ENCODE measurements at places on chromosomes 12 and 14. TPM values are rescaled to one million over a fixed set of nuclear protein-coding genes. Genes with fewer than 3 reads are reported as not detected.

The C1S gene
- total RNA-seq = 0.56 TPM

The IFI27L2 gene
- total RNA-seq = 24.7 TPM

DNA sequence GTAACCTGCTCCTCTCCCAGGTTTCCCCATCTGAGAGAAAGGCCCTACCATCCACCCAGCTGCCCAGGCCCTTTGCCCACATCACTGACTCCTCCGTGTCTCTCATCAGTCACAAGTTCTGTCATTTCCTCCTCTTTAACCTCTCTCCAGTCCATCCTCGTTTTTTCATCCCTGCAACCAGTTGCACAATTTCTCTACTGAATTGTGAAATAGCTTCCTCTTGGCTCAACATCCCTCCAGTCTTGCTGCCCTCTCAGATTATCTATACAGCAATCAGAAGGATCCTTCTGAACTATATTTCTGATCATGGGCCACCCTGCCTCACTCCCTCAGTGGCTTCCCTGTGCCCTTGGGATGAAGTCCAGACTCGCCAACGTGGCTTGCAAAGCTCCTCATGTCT, 6.8 kb downstream of the FAM161B start:
- no peaks in the 10 kb centered on the region for H3K4me1 ChIP-seq
- no peak overlapping the region for H3K27ac ChIP-seq
- DNase-seq = no peak
- H3K27me3 ChIP-seq = no peaks in the 10 kb centered on the region
- no peak overlapping the region for H3K4me3 ChIP-seq

- H3K4me1 ChIP-seq = peaks cover 20% of the 10 kb centered on the region
- H3K4me3 ChIP-seq = no peak overlapping the region
- H3K27me3 ChIP-seq = no peaks in the 10 kb centered on the region
- H3K27ac ChIP-seq = no peak overlapping the region
- H3K36me3 ChIP-seq = no peaks in the 10 kb centered on the region
Measured at GRCh38 chr14:58701604-58702003, 63.8 kb downstream of the DACT1 start.

DNA sequence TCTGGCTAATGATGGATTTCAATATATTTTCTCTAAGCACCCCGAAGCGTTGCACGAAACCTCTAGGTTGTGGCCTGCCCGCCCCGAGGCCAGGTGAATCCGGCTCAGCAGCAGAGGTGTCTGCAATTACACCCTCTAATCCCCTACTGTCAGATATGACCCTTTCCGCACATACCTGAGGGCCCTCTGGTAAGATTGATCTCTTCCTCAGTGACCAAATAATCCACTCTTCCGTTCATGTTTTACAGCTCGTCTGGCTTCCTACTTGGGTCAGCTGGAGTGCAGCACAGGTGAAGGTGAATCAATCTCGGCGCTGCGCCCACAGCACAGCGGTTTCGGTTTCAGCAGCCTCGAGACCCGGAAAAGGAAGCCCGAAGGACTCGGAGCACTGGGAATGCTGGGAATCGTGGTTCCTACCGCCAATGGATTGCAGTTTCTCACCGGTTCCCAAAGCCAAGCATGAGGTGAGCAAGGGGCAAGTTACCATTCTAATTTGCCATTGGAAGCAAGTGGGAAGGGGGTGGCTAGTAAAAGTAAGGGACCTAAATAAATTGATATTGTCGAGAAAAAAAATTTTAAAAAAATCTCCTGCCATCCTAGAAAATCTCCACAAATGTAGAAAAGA, at the start of gene SYNJ2BP:
SYNJ2BP (minus strand) TSS at position 366 of the 625 bp plus-strand sequence; CDS start at position 239, 127 bp downstream.
- H3K27me3 ChIP-seq = no peaks in the 10 kb centered on the region
- H3K4me1 ChIP-seq = peaks cover 8% of the 10 kb centered on the region
- no peak within 1 kb of the TSS for H3K27ac ChIP-seq
- H3K4me3 ChIP-seq = peak within 1 kb of the TSS; percentile 84

The NXPH4 gene
- total RNA-seq = not detected

The NDRG2 gene
- total RNA-seq = 1.3 TPM

GRCh38 chr12:64610079-64610659, at the start of gene RASSF3:
TSS of gene RASSF3 (plus strand) at chr12:64610495. CDS start at chr12:64610633, 138 bp downstream.
- H3K4me1 ChIP-seq = peaks cover 11% of the 10 kb centered on the region
- no peaks in the 10 kb centered on the region for H3K36me3 ChIP-seq
- peak within 1 kb of the TSS; percentile 93 for H3K27ac ChIP-seq
- DNase-seq = peak; percentile 90

GRCh38 chr12:2374092-2374906, 321.5 kb downstream of the CACNA1C start:
- DNase-seq = no peak
- no peaks in the 10 kb centered on the region for H3K27me3 ChIP-seq
- no peak overlapping the region for H3K27ac ChIP-seq
- H3K4me3 ChIP-seq = no peak overlapping the region
- H3K4me1 ChIP-seq = peaks cover 11% of the 10 kb centered on the region

DNA sequence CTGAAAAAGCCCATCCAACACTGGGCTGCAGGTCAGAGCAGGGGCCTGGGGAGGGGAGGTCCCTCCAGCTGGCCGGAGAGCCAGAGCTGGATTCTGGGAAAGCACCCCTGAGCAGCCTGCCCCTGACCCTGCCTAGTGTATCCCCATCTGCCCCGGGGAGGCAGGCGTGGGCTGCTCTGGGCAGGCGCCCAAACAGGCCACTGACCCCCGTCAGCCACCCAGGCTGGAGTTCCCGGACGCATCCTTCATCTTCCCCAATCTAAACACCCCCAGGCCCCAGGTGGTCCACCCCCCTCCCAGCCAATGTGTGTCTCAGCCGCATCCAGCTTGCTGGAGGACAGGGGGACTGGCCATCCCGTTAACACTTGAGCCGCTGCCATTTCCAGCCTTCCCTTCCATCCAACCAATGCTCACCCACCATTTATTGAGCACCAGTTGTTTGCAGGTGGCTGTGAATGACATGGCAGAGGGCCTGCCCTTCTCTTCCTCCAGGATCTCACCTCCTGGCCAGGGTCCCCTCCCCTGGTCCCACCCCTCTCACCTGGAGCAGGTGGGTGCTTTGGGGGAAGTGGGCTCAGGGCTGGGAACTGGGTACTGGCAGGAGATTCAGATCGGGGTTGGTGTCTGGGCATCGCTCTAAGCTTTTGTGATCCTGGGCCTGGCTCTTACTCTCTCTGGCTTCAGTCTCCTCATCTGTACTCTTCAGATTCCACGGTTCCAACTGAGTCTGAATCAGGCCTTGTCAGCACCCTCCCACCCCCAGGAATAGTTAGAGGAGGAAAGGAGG, 743 bp upstream of the DTX1 start:
- no peaks in the 10 kb centered on the region for H3K36me3 ChIP-seq
- H3K4me1 ChIP-seq = peaks cover 6% of the 10 kb centered on the region
- H3K27ac ChIP-seq = no peak overlapping the region

- no peak overlapping the region for H3K4me3 ChIP-seq
- H3K36me3 ChIP-seq = no peaks in the 10 kb centered on the region
- H3K27ac ChIP-seq = no peak overlapping the region
- no peaks in the 10 kb centered on the region for H3K4me1 ChIP-seq
Measured at GRCh38 chr12:47247418-47247817, 167.7 kb upstream of the AMIGO2 start.

DNA sequence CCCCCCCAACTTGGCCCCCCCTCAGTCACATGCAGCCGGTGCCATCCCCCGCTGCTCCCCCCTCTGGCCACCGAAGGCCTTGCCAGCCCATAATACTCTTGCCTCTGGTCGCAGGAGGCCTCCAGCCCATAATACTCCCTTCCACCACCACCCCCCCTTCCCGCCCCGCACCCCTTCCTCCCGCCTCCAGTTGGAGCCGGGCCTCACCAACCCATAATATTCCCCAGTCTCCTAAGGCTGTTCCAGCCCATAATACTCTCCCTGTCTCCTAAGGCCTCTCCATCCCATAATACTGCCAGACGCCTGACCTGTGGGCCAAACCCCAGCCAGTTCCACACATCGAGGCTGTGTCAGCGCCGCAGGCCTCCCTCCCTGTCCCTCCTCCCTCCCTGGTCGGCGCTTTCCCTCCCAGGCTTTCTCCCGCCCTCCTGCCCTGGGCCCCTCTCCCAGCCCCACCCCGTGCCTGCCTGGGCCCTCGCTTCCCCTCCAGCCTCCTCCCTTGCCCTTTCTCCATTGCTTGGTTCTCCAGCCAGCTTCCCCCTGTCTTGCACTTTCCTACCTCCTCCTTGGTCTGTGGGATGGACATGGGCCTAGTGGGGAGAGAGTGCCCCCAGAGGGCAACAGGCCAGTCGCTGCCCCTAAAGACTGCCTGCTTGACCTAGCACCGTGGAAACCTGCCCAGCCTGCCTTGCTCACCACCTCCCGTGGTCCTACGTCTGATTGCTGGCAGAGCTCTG, 6.8 kb upstream of the CHD4 start:
- H3K4me3 ChIP-seq = no peak overlapping the region
- peak; percentile 96 for DNase-seq
- H3K36me3 ChIP-seq = no peaks in the 10 kb centered on the region
- H3K27ac ChIP-seq = peak overlapping the region; percentile 77

The SLC6A15 gene
- total RNA-seq = 15.1 TPM

DNA sequence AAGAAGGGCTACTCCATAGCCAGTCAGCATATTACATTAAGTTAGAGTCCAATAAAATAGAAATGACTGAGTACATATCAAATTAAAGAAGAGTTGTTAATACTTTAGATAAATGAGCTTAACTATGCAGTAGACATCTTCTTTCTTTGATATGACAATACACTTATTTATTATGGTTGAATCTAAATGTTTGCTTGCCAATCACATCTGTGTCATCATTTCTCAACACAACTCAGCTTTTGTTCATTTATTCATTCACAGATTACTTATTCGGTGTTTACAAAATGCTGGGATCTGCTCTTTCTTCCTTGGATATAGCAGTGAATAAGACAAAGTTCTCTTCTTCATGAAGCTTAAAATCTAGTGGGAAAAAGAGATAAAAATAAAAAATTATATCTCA, 614.6 kb upstream of the ATP2B1 start:
- no peak for DNase-seq
- H3K4me1 ChIP-seq = no peaks in the 10 kb centered on the region
- no peak overlapping the region for H3K27ac ChIP-seq
- no peaks in the 10 kb centered on the region for H3K27me3 ChIP-seq
- no peaks in the 10 kb centered on the region for H3K36me3 ChIP-seq
- no peak overlapping the region for H3K4me3 ChIP-seq

The CLEC6A gene
- not detected for total RNA-seq

GRCh38 chr14:64387232-64387781, 846 bp upstream of the MTHFD1 start:
- peaks cover 25% of the 10 kb centered on the region for H3K4me1 ChIP-seq
- H3K27ac ChIP-seq = peak overlapping the region; percentile 76
- no peaks in the 10 kb centered on the region for H3K36me3 ChIP-seq
- DNase-seq = peak; percentile 56

DNA sequence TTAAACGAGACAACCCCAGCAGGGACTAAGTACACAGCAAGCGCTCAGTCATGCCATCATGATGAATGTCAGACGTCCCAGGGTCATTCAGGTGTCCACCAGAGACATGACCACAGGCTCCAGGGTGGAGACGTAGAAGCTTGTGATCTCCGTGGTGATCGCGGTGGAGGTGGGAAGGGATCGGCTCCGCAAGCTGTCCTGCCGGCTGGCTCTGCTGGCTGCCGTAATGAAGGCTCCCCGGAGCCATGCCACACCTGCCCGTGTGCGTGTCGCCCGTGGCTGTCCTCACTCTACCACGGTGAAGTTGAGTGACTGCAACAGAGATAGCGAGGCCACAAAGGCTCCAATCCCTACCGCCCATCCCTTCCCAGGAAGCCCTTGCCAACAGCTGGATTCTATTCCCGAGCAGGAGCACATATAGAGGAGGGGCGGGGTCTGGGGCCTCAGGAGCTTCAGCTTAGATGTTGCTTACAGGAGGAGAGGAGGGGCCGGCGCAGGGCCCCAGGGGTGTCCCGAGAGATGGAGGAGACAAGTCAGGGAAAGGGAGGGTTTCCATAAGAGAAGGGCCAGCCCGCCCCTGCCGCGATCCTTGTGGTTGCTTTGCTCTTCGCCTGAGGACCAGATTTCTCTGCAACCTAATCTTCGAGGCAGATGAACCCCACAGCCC, 332.6 kb upstream of the SFSWAP start:
- H3K27me3 ChIP-seq = no peaks in the 10 kb centered on the region
- no peak overlapping the region for H3K4me3 ChIP-seq
- no peak for DNase-seq
- H3K4me1 ChIP-seq = peaks cover 27% of the 10 kb centered on the region

The TCTN2 gene
- total RNA-seq = 15.8 TPM

GRCh38 chr12:78284417-78284816, 453.7 kb downstream of the NAV3 start:
- no peak overlapping the region for H3K4me3 ChIP-seq
- peaks cover 12% of the 10 kb centered on the region for H3K4me1 ChIP-seq
- no peaks in the 10 kb centered on the region for H3K27me3 ChIP-seq
- DNase-seq = no peak

DNA sequence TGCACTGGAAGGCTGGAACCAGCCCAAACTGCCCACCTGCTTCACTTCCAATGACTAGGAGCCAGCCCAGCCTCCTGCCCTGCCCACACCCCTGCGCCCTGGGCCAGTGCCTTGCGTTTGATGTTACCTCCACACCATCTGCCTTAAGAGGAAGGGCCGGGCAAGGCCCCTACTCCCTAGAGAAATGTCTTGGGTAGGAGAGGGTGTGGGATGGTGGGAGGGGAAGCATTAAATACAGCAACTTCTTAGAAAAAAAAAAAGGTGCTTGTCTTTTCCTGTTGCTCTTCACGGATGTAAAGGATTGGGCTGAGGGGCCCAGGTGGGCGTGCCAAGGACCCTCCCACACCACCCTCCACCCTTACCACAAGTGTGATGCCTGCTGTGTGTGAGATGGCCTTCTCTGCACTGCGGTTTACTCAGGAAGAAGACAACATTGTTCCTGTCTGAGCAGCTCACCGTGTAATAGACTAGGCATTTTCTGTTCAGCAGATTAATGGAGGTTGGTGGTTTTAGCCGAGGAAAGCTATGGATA, 99.9 kb downstream of the NINJ2 start:
- DNase-seq = no peak
- H3K4me3 ChIP-seq = no peak overlapping the region
- H3K4me1 ChIP-seq = peaks cover 4% of the 10 kb centered on the region
- no peaks in the 10 kb centered on the region for H3K36me3 ChIP-seq

The NRIP2 gene
- total RNA-seq = 0.65 TPM

GRCh38 chr14:52397844-52398243, 83.7 kb downstream of the PTGER2 start:
- H3K27me3 ChIP-seq = no peaks in the 10 kb centered on the region
- no peak overlapping the region for H3K4me3 ChIP-seq
- H3K36me3 ChIP-seq = no peaks in the 10 kb centered on the region
- no peaks in the 10 kb centered on the region for H3K4me1 ChIP-seq
- no peak overlapping the region for H3K27ac ChIP-seq

The IL26 gene
- total RNA-seq = not detected

GRCh38 chr14:61064210-61064609, 83.2 kb downstream of the SLC38A6 start:
- no peak overlapping the region for H3K4me3 ChIP-seq
- no peaks in the 10 kb centered on the region for H3K4me1 ChIP-seq
- no peaks in the 10 kb centered on the region for H3K36me3 ChIP-seq
- no peaks in the 10 kb centered on the region for H3K27me3 ChIP-seq
- H3K27ac ChIP-seq = no peak overlapping the region
- DNase-seq = no peak

- no peak overlapping the region for H3K4me3 ChIP-seq
- H3K36me3 ChIP-seq = no peaks in the 10 kb centered on the region
- H3K4me1 ChIP-seq = peaks cover 31% of the 10 kb centered on the region
- peak; percentile 15 for DNase-seq
- no peaks in the 10 kb centered on the region for H3K27me3 ChIP-seq
Measured at GRCh38 chr12:100371146-100371545, 14.3 kb downstream of the SLC17A8 start.

All from neural progenitor cell (in vitro differentiated cells).